ENCODE measurements at places on chromosomes 6 and 20.

- no peak for DNase-seq
These were observed 180.0 kb downstream of the GJA1 start for GRCh38 chr6:121615493-121615892.

- no peak for DNase-seq
These were observed 12.4 kb upstream of the SIRPB1 start for GRCh38 chr20:1632178-1632577.

DNA sequence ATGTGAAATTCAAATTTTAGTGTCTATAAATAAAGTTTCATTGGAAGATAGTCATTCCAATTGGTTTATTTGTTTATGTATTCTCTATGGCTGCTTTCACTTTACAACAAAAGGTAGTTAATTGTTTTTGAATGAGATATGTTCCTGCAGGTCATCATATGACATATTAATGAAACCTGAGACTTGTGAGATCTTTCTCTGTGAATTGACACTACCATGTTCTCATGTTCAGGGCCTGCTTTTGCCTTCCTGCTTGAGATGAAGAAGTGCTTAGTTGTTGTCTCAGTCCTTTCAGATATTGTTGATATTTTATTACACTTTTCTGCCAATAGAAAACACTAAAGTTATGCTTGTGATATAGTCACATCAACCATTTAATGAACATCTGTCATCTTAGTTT is 132.5 kb downstream of the UTRN start:
- peak; percentile 31 for DNase-seq

- DNase-seq, result no peak
These were observed 82.0 kb downstream of the SERAC1 start for GRCh38 chr6:158086054-158086503.

- no peak for DNase-seq
These were observed 125.0 kb downstream of the BANF2 start for GRCh38 chr20:17824676-17825251.

GRCh38 chr20:11429168-11429567 is 488.5 kb upstream of the BTBD3 start:
- peak; percentile 23 for DNase-seq

- no peak for DNase-seq
These were observed 6.8 kb downstream of the HDDC2 start for GRCh38 chr6:125294925-125295324.

GRCh38 chr20:47768016-47768824 is 17.1 kb downstream of the SULF2 start:
- DNase-seq, result no peak

- peak; percentile 35 for DNase-seq
These were observed 151.5 kb upstream of the CENPW start for GRCh38 chr6:126188279-126188909.

DNA sequence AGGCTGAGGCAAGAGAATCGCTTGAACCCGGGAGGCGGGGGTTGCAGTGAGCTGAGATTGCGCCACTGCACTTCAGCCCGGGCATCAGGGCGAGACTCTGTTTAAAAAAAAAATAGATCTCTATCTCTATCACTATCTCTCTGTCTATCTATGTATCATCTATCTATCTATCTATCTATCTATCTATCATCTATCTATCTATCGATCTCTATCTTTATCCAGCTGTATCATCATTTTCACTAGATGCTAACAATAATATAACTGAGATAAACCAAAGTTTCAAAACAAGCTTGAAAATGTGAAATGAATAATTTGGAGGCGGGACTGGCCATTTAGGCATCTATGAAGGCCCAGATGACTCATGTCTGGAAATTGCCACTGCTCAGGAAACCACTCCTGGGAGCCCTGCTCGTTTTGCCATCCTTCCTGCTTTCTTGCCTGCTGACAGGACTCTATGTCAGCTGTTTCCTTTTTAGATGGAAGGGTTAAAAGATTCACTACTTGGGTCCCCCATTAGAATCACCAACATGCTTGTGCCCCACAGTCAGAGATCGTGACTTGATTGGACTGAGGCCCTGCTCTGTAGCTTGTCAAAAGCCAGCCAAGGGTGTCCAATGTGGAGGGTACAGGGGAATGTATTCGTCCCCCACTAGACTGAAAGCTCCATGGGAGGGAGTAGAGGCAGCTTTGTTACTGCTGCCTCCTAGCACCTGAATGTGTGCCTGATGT is 61.7 kb downstream of the UTRN start:
- peak; percentile 89 for DNase-seq

GRCh38 chr6:123105561-123105960 is 109.5 kb downstream of the CLVS2 start:
- DNase-seq, result no peak

- no peak for DNase-seq
These were observed 37.0 kb upstream of the IER3 start for GRCh38 chr6:30781395-30781742.

- DNase-seq, result no peak
These were observed 84.4 kb downstream of the BACH2 start for GRCh38 chr6:90212274-90212673.

DNA sequence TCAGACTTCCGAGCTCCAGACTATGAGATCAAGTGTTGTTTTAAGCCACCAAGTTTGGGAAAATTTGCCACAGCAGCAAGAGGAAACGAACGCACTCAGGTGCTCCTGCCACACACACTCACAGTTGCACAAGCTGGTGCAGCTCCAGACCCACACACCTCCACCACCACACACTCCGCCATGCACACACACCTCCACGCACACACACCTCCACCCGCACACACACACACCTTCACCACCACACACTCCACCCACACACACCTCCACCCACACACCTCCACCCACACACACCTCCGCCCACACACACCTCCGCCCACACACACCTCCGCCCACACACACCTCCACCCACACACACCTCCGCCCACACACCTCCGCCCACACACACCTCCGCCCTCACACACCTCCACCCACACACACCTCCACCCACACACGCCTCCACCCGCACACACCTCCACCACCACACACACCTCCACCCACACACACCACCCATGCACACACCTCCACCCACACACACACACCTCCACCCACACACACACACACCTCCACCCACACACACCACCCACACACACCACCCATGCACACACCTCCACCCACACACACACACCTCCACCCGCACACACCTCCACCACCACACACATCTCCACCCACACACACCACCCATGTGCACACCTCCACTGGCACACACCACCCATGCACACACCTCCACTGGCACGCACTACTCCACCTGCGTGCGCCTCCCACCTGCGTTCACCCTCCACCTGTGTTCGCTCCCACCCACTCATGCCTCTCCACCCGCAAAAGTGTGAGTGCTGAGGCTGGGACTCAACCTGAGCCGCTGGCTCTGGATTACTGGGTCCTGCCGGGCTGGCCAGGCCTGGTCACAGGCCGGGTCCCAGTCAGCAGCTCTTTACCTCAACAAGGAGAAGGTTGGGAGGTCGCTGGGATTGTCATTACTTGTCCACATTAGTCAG is 175.6 kb downstream of the BMP7 start:
- no peak for DNase-seq

DNA sequence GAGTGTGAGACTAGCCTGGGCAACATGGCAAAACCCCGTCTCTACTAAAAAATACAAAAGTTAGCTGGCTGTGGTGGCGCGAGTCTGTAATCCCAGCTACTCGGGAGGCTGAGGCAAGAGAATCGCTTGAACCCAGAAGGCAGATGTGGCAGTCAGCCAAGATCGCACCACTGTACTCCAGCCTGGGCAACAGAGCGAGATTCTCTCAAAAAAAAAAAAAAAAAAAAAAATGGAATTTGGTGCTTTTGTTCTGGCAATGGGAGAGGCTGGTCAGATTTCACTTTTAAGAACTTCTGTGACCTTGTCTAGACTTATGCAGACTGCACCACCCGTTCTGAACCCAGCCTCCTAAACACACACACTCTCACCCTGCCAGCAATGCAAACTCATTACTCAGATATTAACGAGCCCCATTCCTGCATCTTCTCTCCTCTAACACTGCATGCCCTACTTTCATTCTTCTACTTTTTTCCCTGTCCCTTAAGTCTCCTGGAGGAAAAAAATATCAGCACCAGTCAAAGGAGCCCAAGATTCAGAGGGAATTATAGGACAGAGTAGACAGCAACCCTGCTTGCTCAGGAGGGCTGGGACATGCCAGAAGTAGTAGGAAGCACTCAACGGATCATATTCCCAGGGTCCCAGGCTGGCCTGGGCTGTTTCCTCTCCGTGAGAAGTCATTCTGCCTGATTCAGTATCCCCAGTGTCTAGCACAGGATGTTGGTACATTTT is 4.4 kb downstream of the MOCS1 start:
- DNase-seq, result peak; percentile 58

- DNase-seq, result peak; percentile 77
These were observed at the start of gene PLCG1 for GRCh38 chr20:41136680-41137613. PLCG1 (plus strand) TSS chr20:41137543; CDS start chr20:41137642, 99 bp downstream.

- peak; percentile 96 for DNase-seq
These were observed 33.5 kb downstream of the TPBG start for GRCh38 chr6:82396964-82397751.

GRCh38 chr20:35091816-35092523 is 637 bp downstream of the TRPC4AP start:
- DNase-seq, result no peak
